ENCODE measurements at places on chromosomes 11 and 22.

DNA sequence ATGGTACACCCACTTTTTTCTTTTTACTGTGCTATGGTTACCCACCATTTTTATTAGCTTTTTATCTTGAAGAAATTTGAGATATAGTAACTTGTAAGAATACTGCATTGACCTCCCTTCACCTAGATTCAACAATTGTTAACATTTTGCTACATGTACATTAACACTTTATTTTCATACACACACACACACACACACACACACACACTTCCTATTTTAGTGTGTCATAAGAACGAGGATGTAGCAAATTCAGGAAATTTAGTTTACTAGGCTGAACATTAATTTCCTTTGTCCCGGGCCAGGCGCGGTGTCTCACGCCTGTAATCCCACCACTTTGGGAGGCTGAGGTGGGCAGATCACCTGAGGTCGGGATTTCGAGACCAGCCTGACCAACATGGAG is 1.1 kb upstream of the ATP6V1E1 start:
- no peak for DNase-seq

GRCh38 chr11:71964641-71965040 is 34.1 kb upstream of the IL18BP start:
- DNase-seq: no peak

- no peak for DNase-seq
These were observed 5.0 kb upstream of the MMP12 start for GRCh38 chr11:102879801-102880200.

DNA sequence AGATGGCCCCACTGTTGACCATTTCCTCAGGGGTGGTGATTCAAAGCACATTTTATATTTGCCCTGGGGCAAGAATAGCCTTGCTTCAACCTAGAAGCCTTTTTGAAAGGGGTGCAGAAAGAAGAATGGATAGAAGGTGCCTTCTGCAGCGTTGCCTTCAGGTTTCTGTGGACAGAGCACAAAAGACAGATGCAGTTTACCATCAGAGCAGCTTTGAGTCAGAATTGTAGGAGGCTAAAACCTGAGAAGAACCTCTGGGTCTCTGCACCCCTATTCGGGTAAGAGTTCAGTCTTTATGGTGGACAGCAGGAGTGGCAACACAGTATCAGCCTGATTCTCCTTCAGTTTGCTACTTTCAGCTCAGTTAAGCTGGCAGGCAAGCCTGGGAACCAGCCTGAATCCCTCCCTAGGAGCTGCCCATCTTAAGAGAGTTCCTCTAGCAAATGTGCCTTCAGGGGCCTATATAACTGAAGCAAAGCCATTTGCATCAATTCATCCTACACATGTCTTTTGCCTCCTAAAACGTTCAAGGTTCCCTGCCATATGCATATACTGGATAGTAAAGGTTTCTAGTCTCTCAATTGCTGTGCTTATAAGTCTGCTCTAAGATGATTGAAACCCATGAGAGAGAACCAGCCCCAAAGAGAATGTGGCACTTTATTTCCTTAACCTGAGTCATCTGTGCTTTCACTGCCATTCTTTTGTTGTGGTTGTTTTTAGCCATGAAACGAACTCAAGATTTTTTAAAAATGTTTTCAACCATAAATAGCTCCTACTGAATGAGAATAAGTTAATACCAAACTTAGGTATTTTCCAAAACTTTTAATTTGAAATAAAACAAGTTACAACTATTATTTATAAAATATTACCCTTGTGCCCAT is 123.0 kb downstream of the TRIM44 start:
- DNase-seq: no peak

DNA sequence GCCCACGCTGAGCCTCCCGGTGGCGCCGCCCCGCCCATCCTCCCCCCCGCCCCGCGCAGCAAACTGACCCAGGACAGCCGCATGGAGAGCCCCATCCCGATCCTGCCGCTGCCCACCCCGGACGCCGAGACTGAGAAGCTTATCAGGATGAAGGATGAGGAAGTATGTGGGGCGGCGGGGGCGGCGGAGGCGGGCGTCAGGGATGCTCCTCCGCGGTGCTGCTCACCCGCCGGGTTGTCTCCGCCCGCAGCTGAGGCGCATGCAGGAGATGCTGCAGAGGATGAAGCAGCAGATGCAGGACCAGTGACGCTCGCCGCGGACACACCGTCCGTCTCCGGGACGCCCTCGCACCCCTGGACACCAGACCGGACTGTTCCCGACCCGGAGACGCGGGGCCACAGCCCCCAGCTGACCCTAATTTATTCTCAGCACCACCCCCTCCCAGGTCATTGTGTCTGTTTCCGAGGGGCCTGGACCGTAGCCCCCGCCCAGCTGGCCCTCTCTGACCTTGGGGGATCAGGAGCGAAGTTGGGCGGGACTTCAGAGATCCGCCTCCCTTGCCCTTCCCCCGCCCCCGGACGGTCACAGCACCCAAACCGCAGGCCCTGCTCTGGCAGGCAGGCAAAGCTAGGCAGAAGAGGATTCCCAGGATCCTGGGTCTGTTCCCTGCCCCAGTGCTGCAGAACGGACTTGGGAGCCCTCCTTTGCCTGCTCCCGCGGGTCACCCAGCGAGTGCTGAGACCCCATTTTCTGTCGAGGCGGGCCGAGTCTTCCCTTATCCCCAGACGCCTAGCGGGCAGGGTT is 959 bp upstream of the GP1BB start:
- no peak for DNase-seq

DNA sequence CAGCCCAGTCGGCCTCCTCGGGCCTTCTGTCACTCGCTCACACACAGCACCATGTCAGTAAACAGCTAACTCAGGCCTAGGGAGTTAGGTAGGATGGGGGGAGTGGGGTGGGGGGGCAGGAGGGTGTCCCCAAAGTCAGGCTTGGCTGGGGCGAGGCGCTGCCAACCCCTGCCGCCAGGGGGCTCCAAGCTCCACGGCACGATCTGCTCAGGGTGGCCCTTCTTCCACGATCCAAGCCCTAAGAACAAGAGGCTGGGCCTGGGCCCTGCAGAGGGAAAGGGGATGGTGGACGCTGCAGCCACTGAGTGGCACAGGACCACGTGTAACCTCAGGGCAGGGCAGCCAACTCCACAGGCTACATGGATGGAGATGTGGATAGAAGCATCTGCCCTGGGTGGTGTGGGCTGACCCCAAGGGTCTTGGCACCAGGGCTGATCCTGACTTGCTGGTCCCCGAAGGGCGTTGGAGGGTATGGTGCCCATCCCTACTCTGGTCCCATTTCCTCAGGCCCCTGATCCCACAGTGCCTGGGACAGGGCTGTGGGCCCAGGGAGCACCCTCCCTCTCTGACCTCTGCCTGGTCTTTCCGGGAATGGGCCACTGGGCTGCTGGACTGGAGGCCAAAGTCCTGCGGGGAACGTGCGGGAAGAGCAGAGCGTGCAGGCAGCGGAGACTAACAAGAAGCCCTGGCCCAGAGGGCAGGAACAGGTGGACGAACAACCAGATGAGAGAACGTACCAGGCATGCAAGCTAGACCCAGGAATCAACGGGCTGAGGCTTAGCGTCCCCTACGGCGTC is 29.1 kb upstream of the TXNRD2 start:
- peak; percentile 81 for DNase-seq

DNA sequence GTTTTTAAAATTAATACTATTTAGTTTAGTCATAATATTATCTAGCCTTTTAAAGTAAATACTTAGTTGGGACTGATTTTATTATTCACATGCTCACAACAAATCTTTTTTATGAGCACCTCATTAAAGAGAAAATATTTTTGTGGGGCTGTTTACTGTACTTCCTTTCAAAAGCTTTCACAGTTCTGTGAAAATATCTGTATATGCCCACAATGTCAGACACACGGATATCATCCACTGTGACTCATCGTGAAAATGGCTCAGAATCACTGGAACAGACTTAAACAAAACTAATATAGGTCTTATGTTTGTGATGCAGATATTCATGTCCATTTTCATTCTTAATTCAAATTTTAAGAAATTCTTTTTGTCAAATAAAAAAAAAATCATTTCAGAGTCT is 305.2 kb downstream of the RAB38 start:
- no peak for DNase-seq

GRCh38 chr22:50247748-50248147 is 2.9 kb upstream of the TUBGCP6 start:
- DNase-seq: no peak

DNA sequence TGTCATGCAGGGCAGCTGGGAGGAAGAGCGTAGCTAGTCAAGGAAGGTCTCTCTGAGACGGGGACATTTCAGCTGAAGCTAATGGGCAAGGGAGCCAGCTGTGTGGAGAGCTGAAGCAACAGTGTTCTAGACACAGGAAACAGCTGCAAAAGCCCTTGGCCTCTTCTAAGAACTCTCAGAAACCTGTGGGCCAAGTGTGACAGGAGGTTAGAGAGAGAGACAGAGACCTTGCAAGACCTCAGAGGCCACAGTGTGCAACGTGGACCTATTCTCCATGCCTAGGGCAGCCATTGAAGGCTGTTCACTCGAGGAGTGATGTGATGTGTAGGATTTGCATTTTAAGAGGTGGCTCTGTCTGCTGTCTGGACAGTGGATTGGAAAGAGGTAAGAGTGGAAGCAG is 48.7 kb upstream of the TNRC6B start:
- DNase-seq: no peak

All from mesothelial cell of epicardium (in vitro differentiated cells).